HT1080 (cell line): ENCODE measurements at places on chromosomes 1 and 21. TPM values are rescaled to one million over a fixed set of nuclear protein-coding genes. Genes with fewer than 3 reads are reported as not detected.

DNA sequence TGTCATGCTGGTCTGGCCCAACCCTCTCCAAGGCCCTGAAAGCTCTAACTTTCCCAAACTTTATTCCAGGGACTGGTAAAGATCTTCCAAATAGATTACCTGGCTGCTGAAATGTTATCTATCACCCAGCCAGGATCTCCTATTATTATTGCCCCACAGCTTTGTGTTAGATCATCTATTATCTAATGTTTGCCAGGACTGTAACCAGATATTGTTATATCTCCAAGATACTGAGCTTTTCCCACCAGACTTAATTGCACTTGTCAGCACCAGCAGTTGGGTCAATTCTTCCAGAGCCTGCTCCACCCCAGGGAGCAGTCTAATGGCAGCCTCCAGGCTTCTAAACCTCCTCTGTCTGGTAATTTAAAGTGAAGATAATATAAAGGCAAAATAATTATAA, 59.1 kb downstream of the PRDX6 start:
- no peak for DNase-seq

DNA sequence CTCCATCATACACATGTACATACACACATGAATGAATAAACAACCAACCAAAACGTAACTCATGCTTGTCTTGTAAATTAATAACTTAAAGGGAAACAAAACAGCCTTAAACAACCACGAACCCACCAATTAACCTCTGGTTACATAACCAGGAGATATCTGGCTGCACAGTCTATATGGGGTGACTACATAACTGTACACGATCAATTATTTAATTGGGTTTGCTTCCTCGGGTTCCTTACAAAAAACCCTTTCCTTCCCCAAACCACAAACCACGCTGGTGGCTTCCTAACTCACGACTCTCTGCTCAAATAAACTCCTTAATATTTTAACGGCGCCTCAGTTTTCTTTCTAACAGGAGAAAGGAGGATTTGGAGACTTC, 744 bp downstream of the ZNF670 start:
- DNase-seq = peak; percentile 4

Gene DNAJC28
- total RNA-seq = 0.68 TPM in 1 of 2 replicates, not detected in the other

DNA sequence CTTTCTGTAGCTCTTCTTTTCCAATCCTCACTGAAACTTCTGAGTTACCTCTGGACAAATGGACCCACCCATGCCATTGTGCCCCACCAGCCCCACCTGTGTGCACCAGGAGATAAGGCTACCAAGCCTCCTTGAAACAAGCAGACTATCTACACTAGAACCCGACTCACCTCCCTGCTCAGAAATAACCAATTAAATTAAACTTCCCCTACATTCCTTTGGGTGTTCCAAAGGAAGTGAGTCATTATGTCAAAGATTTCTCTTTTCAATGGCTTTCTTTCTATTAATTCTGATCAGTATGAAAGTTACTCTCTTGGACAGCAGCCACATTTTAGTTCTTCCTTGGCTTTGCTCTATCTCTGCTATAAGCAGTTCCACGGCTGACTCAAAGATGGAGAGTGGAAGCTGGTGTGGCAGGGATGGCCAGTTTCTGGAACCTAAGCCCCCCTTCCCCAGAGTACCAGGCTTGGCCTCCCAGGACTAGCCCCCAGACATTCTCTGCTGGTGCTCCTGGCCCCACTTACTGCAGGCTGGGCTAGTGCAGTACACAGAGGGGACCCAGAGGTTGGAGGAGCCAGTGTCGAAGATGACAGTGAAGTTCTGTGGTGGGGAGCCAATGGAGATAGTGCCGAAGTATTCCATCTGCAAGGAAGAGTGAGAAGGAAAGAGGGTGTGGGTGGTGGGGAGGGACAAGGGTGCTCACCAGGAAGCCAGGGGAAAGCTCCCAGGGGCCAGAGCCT, 1.9 kb downstream of the CTSE start:
- DNase-seq = peak; percentile 87

Gene THAP3
- 20.9 and 22.0 TPM in 2 replicates for total RNA-seq

DNA sequence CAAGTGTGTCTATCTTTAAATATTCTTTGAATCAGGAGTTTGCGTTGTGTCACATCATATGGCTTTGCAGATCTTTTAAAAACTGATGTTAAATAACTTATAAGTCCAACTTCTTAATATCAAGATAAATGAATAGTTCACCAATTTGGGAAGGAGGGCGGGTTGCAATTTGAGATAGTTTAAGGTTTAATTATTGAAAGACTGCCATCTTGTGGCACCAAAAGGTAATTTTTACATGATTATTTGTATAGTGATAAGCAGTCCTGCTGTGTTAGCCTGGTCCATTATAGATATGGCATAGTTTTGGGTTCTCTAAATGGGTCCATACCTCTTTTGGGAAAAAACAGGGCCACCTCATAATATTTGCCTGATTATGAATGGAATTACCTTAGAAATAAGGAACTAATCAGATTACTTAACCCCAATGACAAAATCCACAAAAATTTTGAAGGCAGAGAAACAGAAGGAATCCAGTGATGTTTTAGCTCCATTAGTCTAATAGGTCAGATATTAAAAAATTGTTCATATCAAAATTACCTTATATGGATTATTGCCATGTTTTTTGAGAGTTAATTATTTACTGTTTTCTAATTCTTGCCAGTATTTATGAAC, 64.3 kb downstream of the PRKAA2 start:
- peak; percentile 58 for DNase-seq

Gene RAD54L
- 12.2 and 17.6 TPM in 2 replicates for total RNA-seq

DNA sequence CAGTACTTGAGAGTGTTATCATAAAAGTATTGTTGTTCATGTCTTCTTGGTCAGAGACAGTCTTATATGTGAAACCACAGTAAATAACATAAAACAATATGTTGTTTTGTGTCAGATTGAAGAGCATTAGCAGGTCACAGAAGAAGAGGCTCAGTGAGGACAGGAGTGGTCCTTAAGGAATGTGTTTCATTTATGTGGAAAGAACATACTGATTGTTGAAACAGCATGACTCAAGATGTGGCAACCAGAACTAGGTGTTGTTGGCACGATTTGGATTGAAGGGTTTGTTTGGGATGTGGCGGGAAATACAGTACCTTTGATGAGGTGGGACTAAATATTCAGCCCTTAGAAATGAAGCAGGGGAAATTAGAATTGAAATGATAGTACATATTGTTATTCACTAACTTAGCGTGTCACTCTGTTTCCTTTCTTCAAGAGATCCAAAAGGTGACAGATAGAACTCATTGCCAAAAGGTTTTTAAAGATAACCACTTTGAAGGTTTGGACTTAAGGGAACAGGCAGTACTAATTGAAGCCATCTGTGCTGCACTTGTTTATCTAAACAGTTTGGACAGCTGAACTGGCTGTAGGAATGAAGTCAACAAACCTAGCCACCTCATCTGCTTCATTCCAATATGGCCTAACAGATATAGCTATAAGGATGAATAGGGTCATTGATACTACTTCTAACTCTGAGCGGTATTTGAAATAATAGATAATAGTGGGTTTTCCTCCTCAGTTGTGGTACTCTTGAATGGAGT, 14.4 kb downstream of the RALGPS2 start:
- DNase-seq = no peak

GRCh38 chr1:76428028-76428427, 353.5 kb downstream of the ST6GALNAC3 start:
- DNase-seq = no peak

DNA sequence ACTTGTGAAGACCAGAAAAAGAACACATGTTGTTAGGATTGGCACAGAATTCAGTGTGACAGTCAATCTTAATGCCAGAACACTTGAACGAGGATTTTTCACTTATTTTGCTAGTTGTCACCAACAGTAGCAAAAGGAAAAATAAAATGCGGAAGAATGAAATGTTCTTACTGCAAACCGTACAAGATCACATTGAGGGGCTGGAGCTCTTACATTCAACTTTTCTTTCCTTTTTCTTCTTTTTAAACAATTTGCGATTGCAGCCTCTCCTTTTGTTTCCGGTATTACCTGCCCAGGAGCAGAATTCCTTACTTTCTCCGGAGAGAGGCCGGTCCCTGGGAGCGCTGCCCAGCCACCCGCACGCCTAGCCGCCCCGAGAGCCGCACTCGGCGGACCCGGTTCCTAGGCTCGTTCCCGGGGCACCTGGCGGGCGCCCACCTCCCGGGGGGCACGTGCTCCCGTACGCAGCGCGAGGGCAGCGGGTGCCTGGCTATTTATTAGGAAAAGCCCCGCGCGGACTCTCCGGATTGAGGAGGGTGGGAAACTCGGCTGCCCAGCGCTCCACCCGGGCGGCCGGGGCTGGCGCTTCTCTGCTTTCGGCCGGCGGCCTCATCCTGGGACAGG, 1.2 kb upstream of the CAMTA1 start:
- no peak for DNase-seq

DNA sequence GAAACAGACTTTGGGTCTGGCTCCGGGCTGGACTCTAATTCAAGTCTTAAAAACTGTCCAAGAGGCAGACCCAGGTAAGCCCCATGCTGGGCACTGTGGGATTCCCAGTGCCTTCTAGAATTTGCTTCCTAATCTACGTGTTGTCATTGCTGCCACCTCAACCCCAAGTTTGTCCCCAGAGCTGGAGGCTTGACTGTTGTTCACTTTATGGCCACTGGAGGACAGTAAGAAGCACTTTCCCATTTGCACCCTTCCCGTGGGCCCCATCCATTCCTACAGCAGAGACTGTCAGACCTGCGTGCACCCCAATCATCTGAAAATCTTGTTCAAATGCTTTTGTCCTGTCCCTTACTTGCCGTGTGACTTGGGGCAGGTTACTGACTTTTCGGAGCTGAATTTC, 29.4 kb upstream of the VASH2 start:
- no peak for DNase-seq
